Immature natural killer cell (primary cell): ENCODE measurements at places on chromosomes 5 and 9. TPM values are rescaled to one million over a fixed set of nuclear protein-coding genes. Genes with fewer than 3 reads are reported as not detected.

SHISAL2B gene
- not detected for polyA plus RNA-seq

LRRTM2 gene
- polyA plus RNA-seq, result not detected

FOXD4 gene
- polyA plus RNA-seq, result not detected

IFNA13 gene
- not detected for polyA plus RNA-seq

ENC1 gene
- 5.4 TPM for polyA plus RNA-seq

GDF9 gene
- not detected for polyA plus RNA-seq

STPG3 gene
- not detected for polyA plus RNA-seq

KIAA1958 gene
- polyA plus RNA-seq, result 0.57 TPM

LHX6 gene
- polyA plus RNA-seq, result not detected

GDA gene
- polyA plus RNA-seq, result not detected

IQGAP2 gene
- polyA plus RNA-seq, result 38.8 TPM

NDUFS6 gene
- polyA plus RNA-seq, result 89.8 TPM

TAS2R1 gene
- not detected for polyA plus RNA-seq

ORM1 gene
- polyA plus RNA-seq, result not detected

PGM5 gene
- polyA plus RNA-seq, result 1.2 TPM

CDHR2 gene
- not detected for polyA plus RNA-seq

CCIN gene
- polyA plus RNA-seq, result 0.43 TPM

C9orf153 gene
- polyA plus RNA-seq, result not detected

GLRA1 gene
- polyA plus RNA-seq, result not detected

PAEP gene
- polyA plus RNA-seq, result not detected

DROSHA gene
- 9.3 TPM for polyA plus RNA-seq

SLC34A3 gene
- polyA plus RNA-seq, result not detected
